Glutamatergic neuron (in vitro differentiated cells): ENCODE measurements at places on chromosomes 4 and X.
A peak's percentile ranks its signal among the peaks of the same experiment; 100 is the strongest.

GRCh38 chrX:107549504-107549903, 78.8 kb upstream of the PRPS1 start:
- DNase-seq, result no peak

GRCh38 chrX:8189096-8189830, 18.2 kb upstream of the VCX2 start:
- no peak for DNase-seq

DNA sequence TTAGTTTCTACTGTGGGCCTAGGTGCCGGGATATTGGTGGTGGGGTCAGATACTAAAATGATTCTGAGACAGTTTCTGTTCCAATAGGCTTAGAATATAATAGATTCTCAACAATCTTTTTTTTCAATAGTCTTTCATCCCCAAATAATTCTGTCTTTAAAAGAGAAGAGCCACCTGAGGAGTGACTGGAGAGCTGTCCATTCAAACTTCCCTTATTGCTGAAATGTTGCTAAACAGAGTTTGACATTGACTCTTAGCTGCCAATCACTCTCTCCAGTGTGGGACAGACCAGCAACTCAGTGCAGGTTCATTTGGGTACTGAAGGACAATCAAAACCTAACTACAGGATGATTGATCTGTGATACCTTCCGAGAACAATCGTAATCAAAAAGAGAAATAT, 12.4 kb upstream of the ADH7 start:
- no peak for DNase-seq

- DNase-seq, result no peak
These were observed 4.6 kb downstream of the RAB33A start for GRCh38 chrX:130176354-130176776.

- no peak for DNase-seq
These were observed 162.2 kb upstream of the ANXA10 start for GRCh38 chr4:167930166-167930565.

DNA sequence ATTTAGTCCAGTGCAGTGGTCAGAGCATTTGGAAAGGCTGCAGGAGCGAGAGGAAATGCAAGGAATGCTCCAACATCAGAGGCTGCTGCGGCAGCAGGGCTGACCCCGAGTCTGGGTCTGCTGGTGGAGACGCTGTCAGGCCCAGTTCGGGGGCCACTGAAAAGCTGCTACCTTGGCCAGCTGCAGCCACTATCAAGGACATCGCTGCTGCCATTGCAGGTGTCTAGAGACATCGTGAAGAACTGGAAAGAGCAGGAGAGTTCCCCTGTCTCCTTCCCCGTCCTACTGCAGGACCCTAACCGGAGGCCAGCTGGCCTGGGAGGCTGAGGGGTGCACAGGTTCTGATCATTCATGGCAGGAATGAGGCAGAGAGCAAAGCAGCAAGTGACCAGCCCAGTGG, 29.5 kb upstream of the GPR78 start:
- DNase-seq, result no peak

DNA sequence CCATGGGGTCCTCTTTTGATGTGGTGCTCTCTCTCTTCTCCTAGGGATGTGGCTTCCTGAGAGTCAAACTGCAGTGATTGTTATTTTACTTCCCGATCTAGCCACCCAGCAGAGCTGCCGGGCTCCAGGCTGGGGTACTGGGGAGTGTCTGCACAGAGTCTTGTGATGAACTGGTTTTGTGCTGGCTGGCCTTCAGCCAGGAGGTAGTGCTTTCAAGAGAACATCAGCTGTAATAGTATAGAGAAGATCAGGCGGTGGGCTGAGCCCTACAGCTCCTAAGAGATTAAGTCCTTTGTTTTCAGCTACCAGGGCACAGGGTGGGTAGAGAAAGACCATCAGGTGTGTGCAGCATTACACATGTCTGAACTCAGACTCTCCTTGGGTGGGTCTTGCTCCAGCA, 59.0 kb upstream of the AGTR2 start:
- no peak for DNase-seq

GRCh38 chr4:184815046-184815877, 10.5 kb downstream of the ACSL1 start:
- DNase-seq, result no peak

- DNase-seq, result no peak
These were observed 104.0 kb upstream of the SLC34A2 start for GRCh38 chr4:25551605-25552004.

- DNase-seq, result no peak
These were observed 139.3 kb downstream of the GPR143 start for GRCh38 chrX:9626379-9626778.

GRCh38 chrX:38805432-38806389, 4.5 kb downstream of the MID1IP1 start:
- peak; percentile 44 for DNase-seq

DNA sequence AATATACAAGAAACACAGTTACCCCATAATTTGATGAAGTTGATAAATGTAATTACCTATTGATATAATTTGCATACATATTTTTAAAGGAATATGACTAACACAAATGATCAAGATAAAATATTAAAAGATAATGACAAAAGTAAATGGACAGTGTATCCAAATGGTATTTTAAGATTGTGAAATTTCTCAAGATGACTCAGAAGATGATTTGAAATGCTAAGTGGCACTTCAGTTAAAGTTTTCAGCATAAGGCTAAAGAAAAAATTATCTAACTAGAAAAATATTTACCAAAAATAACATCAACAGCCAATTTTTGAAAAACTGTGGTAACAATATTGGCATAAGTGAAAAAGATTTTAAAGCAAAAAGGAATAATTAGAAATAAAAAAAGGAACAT, 248.4 kb upstream of the NDST4 start:
- DNase-seq, result no peak

DNA sequence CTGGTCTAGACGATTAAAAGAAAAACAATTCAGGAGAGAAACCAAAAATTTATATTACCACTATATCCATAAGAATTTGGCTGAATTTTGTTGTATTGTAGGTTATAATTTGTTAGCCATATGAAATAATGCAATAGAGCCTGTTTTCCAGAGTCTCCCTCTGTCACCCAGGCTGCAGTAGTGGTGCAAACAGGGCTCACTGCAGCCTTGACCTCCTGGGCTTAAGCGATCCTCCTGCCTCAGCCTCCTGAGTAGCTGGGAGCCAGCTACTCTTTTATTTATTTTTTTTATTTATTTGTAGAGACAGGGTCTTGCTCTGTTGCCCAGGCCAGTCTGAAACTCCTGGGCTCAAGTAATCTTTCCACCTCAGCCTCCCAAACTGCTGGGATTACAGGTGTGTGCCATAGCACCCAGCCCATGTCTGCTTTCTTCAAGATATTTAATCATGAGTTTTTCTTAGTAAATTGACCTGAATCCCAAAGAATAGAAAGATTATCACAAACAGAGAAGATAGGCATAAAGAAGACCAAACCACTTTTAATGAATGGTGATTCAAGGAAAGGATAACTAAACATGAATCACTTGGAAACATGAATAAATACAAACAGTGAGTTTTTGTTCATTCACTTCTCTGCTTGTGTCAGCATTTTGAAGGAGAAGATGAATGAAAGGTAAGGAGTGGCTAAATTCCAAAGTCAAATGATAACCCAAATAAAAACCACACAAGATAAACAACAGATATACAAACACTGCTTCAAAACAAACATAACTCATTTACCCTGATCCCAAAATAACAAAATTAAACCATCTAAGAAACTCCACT, 82.1 kb downstream of the PPP3CA start:
- no peak for DNase-seq

DNA sequence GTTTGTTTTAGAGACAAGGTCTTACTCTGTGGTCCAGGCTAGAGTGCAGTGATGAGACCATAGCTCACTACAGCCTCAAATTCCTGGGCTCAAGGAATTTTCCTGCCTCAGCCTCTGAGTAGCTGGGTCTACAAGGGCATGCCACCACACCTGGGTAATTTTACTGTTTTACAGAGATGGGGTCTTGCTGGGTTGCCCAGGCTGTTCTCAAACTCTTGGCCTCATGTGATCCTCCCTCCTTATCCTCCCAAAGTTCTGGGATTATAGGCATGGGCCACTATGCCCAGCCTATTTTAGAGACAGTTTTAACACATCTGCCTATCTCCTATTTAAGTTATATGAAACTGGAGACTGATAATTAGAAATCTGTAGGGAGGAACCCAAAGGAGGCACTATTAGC, 53.8 kb downstream of the SPRY1 start:
- no peak for DNase-seq

- no peak for DNase-seq
These were observed 185.7 kb downstream of the AMELX start for GRCh38 chrX:11478911-11479310.

GRCh38 chr4:2907706-2908293, 55.4 kb downstream of the NOP14 start:
- no peak for DNase-seq

- DNase-seq, result no peak
These were observed 84.0 kb upstream of the BMP2K start for GRCh38 chr4:78691971-78692821.

- no peak for DNase-seq
These were observed 53.5 kb upstream of the SPANXN3 start for GRCh38 chrX:143570782-143571181.

GRCh38 chrX:152313529-152314302, 137.4 kb downstream of the GABRA3 start:
- DNase-seq, result no peak

GRCh38 chr4:61443813-61444510, 243.8 kb downstream of the ADGRL3 start:
- no peak for DNase-seq

GRCh38 chr4:80462621-80463091, 127.1 kb downstream of the CFAP299 start:
- DNase-seq, result no peak

- DNase-seq, result no peak
These were observed 23.3 kb downstream of the ZNF280C start for GRCh38 chrX:130245441-130245840.

DNA sequence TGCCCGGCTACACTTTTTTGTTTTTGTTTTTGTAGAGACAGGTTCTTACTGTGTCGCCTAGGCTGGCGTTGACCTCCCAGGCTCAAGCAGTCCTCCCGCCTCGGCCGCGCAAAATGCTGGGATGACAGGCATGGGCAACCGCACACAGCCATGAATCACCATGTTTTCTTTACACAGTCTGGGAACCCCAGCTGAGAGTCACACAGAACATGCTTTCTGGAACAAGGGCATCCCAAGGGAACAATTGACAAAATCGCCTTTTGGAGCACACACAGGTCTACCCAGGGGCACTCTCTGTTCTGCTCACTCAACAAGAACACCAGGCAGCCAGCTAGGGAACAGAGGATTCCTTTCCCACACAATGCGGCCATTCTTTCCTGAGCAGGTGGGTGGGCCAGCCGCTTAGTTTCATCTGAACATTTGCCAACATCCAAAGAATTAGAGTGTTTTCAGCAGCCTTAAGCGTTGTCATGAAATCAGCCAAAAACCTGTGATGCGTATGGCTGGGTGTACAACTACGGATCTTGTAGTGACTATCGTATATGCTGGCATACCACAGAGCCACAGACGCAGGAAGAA, 15.7 kb downstream of the PRKX start:
- no peak for DNase-seq

GRCh38 chrX:103681443-103681842, 5.1 kb downstream of the MORF4L2 start:
- no peak for DNase-seq

DNA sequence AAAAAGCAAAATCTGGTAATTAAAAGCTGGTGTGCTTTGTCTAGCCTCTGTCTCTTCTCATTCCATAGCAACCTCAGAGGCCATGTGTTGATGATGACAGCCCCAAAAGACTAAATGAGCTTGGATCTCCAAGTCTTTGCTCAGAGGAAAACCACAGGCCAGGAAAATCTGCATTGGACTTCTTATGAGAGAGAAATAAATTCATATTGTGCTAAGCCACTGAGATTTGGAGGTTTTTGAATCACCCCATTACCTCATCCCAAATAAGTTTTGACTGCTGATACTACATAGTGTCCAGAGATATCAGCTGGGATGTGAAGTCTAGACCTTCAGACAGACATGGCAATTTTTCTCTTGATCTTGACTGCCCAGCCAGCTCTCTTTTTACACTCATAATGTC, 178.6 kb upstream of the DIPK2B start:
- no peak for DNase-seq

DNA sequence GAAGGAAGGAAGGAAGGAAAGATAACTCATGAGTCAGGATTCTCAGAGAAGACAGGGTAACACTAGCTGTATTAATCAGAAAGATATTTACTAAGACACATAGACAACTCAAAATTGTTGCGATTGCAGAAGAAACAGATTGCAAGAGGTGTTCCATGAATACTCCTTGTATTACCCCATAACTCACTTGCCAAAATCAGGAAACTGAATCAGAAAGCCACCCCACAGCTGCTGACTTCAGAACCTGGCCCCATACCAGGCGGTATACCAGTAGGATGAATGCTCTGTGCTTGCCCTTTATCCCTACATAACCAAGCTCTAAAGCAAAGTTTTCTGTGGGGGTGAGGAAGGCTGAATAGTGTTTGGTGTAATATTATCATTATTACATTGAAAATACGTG, 468.5 kb downstream of the IQCM start:
- DNase-seq, result no peak

DNA sequence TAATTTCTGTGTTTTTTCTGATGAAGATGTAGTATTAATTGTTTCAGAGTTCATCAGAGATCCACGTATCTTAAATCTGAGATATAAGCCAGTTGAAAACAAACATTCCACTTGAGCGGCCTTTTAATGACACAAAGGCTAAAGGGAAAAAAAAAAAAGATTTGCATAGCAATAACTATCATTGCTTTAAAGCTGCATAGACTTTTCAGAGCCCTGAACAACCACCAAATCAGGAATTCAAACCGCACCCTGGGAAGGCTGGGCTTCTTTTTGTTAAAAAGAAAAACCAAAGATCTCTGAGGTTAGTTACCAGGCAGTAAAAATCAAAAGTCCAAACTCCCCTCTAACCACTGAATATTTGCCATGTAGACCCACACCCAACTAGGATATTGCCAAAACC, 206.0 kb downstream of the HHIP start:
- no peak for DNase-seq

DNA sequence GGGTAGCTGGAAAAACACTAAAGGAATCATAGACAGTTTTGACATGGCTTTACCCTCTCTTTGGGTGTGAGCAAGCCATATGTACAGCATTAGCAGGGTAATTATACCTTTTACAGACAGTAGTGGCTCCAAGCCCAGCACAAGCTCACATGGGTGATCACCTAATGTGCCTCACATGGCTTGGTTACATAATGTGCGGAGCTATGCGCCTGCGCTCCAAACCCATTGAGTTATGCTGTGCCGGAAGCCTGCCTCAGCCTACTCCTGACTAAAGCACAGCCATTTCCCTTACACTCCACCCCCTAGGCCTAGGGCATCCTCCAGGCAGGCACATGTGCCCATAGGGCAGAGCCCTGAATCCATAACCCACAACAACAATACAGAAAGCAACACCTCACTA, 6.5 kb upstream of the TSPAN5 start:
- no peak for DNase-seq

DNA sequence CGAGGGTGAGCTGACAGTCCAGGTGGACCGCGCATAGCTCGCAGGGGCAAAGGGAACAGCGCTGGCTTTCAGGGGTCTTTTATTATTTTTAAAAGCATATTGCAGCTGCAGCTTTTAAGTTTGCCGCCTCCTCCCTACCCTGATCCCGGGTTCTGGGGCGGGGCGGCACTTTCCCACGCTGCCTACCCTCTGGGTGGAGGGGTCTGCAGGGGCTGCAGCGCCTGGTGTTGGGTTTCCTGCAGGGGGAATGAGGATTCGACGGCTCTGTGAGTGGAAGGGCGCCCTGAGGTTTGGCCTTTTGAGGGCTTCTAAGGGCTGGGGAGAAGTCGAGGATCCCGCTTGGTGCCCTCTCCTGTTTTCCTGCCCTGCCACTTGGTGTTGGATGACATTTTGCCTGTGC, 80.7 kb upstream of the SCML1 start:
- no peak for DNase-seq

GRCh38 chrX:149837167-149837566, 43.8 kb upstream of the MAGEA8 start:
- DNase-seq, result no peak
